H9 (cell line): ENCODE measurements at places on chromosomes 5 and 9. TPM values are rescaled to one million over a fixed set of nuclear protein-coding genes. Genes with fewer than 3 reads are reported as not detected.

Gene LCN1
- not detected in 2 replicates for total RNA-seq

- H3K27ac ChIP-seq: no peak overlapping the region
- no peaks in the 10 kb centered on the region for H3K36me3 ChIP-seq
- H3K4me1 ChIP-seq: peaks cover 6% of the 10 kb centered on the region
- H3K27me3 ChIP-seq: no peaks in the 10 kb centered on the region
- H3K4me3 ChIP-seq: no peak overlapping the region
Observed at GRCh38 chr9:2424619-2425033, 197.0 kb upstream of the VLDLR start.

- no peak overlapping the region for H3K4me3 ChIP-seq
- no peak for DNase-seq
- H3K27ac ChIP-seq: no peak overlapping the region
- no peaks in the 10 kb centered on the region for H3K27me3 ChIP-seq
- H3K36me3 ChIP-seq: peaks cover 4% of the 10 kb centered on the region
Observed at GRCh38 chr5:160233215-160233614, 3.9 kb downstream of the FABP6 start.

Gene DOK3
- 15.9 and 16.4 TPM in 2 replicates for total RNA-seq

DNA sequence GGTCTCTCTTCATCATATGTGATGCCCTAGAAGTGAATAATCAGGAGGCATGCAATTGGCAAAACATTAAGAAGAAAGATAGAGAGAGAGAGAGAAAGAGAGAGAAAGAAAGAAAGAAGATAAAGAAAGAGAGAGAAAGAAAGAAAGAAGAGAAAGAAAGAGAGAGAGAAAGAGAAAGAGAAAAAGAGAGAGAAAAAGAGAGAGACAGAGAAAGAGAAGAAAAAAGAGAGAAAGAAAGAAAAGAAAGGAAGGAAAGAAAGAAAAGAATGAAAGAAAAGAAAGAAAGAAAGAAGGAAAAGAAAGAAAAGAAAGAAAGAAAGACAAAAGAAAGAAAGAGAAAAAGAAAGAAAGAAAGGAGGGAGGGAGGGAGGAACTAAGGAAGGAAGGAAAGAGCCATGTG, 318.9 kb downstream of the ICE1 start:
- peaks cover 28% of the 10 kb centered on the region for H3K36me3 ChIP-seq
- DNase-seq: no peak
- no peaks in the 10 kb centered on the region for H3K27me3 ChIP-seq
- H3K4me1 ChIP-seq: no peaks in the 10 kb centered on the region
- H3K4me3 ChIP-seq: no peak overlapping the region

DNA sequence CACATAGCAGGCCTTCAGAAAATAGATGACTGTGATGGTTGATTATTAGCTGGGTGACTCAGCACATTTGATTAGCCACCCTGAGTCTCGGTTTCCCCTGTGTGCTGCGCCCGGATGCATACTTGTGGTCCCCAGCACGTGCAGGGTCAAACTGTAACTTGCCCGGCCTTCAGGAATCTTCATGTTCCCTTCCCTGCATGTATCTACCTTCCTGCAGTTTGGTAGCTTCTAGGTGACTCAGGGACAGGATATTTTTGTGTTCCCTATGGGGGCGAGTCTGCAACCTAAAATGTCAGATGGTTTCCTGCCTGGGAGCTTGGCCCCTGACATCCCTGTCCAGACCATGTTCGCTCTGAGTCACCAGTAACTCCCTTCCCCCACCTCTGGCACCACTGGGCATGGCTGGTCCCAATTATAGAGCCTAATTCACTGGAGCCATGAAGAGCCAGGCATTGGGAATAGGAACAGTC, 13.2 kb downstream of the PTGS1 start:
- H3K4me1 ChIP-seq: no peaks in the 10 kb centered on the region; the same call in 1 of the 2 replicates
- no peaks in the 10 kb centered on the region for H3K36me3 ChIP-seq
- H3K27ac ChIP-seq: no peak overlapping the region
- no peak overlapping the region for H3K4me3 ChIP-seq
- H3K27me3 ChIP-seq: no peaks in the 10 kb centered on the region; the same call in 1 of the 2 replicates
- DNase-seq: no peak

Gene RNF183
- 0.33 TPM in 1 of 2 replicates, not detected in the other for total RNA-seq

DNA sequence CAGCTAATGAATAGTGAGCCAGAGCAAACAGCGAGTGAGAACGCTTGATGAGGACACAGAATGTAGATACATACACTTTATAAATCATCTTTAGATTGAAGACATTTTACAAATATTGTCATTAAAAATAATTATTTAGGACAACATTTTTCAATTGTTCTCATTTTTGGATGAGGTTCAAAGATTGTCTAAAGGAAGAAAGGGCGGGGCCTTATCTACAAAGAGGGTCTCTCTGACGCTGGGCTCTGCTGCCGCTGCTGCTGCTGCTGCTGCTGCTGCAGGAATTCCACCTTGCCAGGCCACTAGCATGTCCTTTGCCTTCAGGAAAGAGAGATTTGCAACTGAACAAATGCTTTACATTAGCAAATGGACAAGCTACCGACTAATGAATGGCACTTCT, 220.7 kb upstream of the TMEM161B start:
- H3K27ac ChIP-seq: no peak overlapping the region
- H3K36me3 ChIP-seq: no peaks in the 10 kb centered on the region
- no peak for DNase-seq
- no peak overlapping the region for H3K4me3 ChIP-seq
- H3K27me3 ChIP-seq: no peaks in the 10 kb centered on the region; the same call in 1 of the 2 replicates
- peaks cover 2% of the 10 kb centered on the region; the same call in 1 of the 2 replicates for H3K4me1 ChIP-seq

Gene CCNI2
- total RNA-seq: 0.57 and 0.90 TPM in 2 replicates

DNA sequence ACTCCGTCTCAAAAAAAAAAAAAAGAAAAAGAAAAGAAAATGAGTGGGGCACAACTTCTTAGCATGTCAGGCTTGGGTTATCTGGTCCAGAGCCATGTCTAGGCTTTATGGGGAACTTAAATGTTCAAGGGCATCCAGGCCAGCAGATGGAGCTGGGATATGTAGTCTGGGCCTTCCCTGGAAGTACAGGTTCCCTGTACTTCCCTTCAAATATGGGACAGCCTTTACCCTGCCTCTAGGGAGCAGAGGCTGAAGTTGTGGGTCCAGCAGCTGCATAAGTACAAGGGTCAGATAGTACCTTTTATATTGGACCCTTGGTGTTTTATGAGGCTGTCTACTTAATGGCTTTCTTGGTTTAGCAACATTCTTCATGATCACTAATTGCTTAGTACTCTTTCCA, 42.1 kb downstream of the FAF2 start:
- H3K27ac ChIP-seq: no peak overlapping the region
- no peaks in the 10 kb centered on the region for H3K4me1 ChIP-seq
- H3K4me3 ChIP-seq: no peak overlapping the region
- peaks cover 86% of the 10 kb centered on the region for H3K36me3 ChIP-seq

Gene FAXDC2
- 3.0 and 3.2 TPM in 2 replicates for total RNA-seq

GRCh38 chr5:125719681-125720347, 703.4 kb upstream of the GRAMD2B start:
- H3K4me1 ChIP-seq: peaks cover 5% of the 10 kb centered on the region; the same call in 1 of the 2 replicates
- no peak overlapping the region for H3K4me3 ChIP-seq
- no peak overlapping the region for H3K27ac ChIP-seq
- no peaks in the 10 kb centered on the region for H3K27me3 ChIP-seq
- no peaks in the 10 kb centered on the region for H3K36me3 ChIP-seq

Gene TMEM215
- total RNA-seq: 0.28 and 0.33 TPM in 2 replicates

DNA sequence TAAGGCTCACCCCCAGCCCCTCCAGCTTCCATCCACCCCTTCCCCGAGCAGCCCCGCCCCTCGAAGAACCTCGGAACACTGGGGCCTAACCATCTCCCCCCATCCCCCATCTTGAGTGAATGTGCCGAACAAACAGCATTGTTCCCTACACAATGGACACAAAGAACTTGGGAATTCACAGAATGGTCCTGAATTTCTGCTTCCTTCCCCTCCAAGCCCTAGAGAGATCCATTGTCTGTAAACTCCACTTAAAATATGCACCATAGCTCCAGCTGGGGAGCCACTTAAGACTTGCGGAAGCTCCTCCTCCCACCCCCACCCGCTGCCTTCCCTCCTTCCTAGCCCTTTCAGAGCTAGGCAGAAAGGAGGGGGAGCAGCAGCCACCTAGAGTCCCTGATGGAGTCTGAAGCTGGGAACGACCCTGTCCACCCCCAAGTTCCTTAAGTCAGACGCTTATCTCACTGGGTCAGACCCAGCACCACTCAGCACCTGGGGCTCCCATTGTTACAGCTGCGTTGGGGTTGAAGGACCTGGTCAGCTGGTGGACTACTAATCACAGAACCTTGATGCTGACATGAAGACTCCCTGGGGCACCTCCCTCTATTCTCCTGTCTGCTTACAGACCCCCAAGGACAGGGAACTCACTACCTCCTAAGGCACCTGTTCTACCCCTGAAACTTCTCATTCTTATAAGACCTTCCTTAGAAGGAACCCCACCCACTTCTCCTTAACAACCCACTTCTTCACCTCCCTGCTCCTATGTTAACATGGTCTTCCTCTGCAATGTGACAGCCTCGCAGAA, 61.4 kb downstream of the PCDH1 start:
- peak overlapping the region; percentile 14; the same call in 1 of the 2 replicates for H3K4me3 ChIP-seq
- H3K36me3 ChIP-seq: no peaks in the 10 kb centered on the region
- H3K27ac ChIP-seq: peak overlapping the region; percentile 95
- peak; percentile 95 for DNase-seq
- H3K27me3 ChIP-seq: no peaks in the 10 kb centered on the region

Gene PTPA
- 140 and 145 TPM in 2 replicates for total RNA-seq

Gene SHC3
- total RNA-seq: 1.3 and 1.8 TPM in 2 replicates

GRCh38 chr5:31232273-31232888, 38.9 kb downstream of the CDH6 start:
- DNase-seq: peak; percentile 38
- H3K27ac ChIP-seq: no peak overlapping the region
- 0 out of 2 replicates have a peak, but pooled peaks cover 4% of the 10 kb centered on the region for H3K36me3 ChIP-seq
- H3K4me1 ChIP-seq: no peaks in the 10 kb centered on the region
- H3K4me3 ChIP-seq: no peak overlapping the region

DNA sequence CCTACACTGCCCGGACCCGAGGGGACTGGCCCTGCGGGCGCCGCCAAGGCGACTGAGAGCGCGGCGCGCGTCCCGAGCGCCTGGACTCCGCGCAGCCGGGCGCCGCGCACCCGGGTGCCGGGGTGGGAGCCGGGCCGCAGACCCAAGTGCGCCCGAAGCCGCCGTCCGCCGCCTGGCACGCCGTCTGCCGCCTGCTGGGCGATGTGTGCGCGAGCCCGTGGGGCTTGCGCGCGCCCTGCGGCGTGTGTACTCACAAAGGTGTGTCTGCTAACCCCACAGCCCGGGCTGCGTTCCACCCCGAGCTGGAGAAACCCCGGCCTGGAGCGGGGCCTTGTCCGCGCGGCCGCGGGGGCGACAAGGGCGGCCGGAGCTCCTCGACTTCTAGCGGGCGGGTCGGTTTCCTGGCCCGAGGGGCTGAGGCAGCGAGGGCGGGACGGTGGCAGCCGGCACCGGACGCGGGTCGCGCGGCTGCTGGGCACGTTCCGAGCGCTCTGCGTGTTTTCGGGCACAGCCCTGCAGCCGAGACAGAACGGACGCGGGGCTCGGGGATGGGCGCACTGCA, 1.1 kb upstream of the ZSWIM6 start:
- DNase-seq: peak; percentile 55
- H3K4me1 ChIP-seq: peaks cover 5% of the 10 kb centered on the region; the same call in 1 of the 2 replicates
- H3K27me3 ChIP-seq: peaks cover 37% of the 10 kb centered on the region
- H3K27ac ChIP-seq: no peak overlapping the region
- peak overlapping the region; percentile 91 for H3K4me3 ChIP-seq

DNA sequence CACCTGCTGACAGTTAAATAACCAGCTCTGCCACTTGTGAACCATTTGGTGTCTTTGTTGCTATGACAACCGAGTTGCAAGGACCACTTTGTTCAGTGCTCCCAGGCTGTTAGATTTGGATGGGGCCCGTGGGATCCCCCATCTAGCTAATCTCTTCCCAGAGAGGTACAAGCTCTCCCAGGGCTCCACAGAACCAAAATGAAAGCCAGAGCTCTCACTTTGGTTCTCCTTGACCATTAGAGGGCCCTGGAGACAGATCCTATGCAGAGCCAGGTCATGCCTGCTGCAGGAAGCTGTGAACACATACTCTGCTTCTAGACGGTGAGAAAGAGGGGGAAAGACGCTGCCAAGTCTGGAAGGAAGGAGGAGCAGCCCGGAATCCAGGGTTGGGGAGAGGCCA, 224.6 kb downstream of the GABBR2 start:
- H3K4me1 ChIP-seq: no peaks in the 10 kb centered on the region
- H3K27ac ChIP-seq: no peak overlapping the region
- no peaks in the 10 kb centered on the region for H3K36me3 ChIP-seq

- peaks cover 7% of the 10 kb centered on the region; the same call in 1 of the 2 replicates for H3K36me3 ChIP-seq
- H3K27ac ChIP-seq: no peak overlapping the region
- no peaks in the 10 kb centered on the region for H3K4me1 ChIP-seq
- DNase-seq: no peak
Observed at GRCh38 chr9:75061169-75061568, 26.8 kb downstream of the NMRK1 start.
